ENCODE measurements at places on chromosomes 11 and 22.

DNA sequence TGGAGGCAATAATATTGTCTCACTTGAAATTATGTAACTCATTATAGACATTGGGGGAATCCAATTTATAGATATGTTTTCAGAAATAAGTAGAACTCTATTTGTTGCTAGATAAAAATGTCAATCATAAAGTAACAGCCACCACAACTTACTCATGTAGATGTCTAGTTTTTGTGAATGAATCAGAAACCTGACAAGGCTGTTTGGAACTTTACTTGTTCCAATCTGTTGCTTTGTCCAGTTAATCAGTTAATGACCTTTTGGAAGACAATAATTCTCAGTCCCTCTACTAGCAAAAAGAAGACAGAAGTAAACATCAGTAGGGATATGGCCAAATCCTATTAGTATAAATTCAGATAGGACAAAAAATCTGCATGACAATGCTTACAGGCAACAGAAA is 1143.3 kb downstream of the LRRC4C start:
- DNase-seq, result no peak

DNA sequence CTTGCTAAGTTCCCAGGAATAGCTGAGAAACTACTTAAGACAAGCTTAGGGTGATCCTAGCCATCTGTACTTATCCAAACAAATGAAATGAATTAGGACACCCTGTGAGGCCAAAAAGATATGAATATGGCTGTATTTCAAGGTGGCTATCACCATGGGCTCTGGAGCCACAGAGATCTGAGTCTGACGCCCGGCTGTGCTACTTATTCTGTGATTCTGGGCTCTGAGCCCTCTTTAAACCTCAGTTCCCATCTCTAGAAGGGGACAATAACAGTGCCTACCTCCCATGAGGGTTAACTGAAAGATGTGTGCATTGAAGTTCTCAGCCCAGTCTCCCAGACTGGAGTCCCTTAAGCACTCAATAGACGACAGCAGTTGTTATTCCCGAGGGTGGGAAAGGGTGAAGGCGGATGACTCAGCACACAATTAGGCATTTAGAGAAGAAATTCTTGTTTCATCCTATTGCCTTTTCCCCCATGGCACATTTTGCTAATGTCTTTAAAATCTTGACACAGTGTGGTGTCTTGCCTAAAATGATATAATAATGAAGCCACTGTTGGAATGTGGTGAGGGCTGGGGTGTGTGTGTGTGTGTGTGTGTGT is 132.5 kb downstream of the ADAMTS15 start:
- no peak for DNase-seq

- DNase-seq, result no peak
Observed at GRCh38 chr11:95241681-95242081, 10.7 kb upstream of the SESN3 start.

- DNase-seq, result no peak
Observed at GRCh38 chr22:37967637-37968451, 14.3 kb downstream of the POLR2F start.

- no peak for DNase-seq
Observed at GRCh38 chr11:77467993-77468392, 5.9 kb downstream of the PAK1 start.

DNA sequence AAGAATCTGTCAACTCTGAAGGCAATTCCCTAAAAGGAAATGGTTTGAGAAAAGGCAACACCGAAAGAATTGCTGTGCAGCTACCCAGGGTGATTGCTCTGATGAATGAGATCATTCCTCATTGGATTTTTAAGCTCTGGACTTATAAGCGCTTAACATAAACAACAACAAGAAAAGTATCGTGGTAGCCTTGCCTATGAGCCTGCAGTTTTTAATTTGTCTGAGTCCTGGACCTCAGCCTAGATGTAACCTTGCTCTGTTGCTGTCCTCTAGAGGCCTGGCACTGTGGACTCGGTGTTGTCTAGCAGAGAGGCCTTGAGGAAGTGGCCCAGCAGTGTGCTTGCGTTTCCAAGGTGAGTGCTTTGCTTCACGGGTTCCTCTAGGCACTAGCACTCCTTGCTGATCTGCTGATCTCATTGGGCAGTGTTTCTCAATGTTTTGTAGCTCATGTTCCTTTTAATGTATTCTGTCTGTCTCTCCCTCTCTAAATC is 20.4 kb downstream of the CCDC81 start:
- DNase-seq, result no peak

- no peak for DNase-seq
Observed at GRCh38 chr11:128473636-128474035, 113.7 kb downstream of the ETS1 start.

DNA sequence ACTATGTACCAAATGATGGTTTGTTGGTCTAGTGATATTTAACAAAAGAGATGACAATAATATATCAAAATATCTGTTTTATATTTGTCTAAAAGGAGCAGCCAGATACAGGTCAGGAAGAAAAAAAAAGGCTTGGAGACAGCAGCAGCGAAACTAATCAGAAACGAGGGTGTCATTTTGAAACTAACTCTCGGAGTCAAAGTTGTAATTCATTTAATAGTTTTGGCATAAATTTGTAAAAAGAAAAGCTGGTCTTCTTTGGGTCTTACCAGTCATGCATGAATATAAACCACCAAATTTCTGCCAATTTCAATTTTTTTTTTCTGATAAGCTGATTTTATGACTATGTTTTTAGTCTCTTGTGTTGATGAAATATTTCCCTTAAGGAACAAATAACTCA is 25.5 kb downstream of the NPAT start:
- DNase-seq, result peak; percentile 55

GRCh38 chr11:83031127-83031526 is 40.6 kb downstream of the RAB30 start:
- no peak for DNase-seq

DNA sequence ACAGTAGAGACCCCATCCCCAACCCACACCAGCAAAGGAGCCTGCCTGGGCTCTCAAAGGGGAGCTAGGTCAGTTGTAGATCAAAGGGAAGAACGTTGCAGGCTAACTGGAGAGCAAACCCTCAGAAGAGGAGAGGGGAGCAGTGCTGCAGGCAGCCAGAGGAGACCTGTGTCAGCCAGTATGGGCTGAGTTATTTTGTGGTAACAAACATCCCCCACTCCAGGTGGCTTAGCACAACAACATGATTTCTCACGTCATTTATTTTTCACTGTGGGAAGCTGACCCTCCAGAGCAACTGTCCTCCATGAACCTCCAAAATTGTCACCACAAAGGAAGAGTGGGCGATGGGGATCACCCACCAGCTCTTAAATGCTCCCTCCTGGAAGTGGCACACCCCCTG is 19.8 kb upstream of the SHANK2 start:
- DNase-seq, result no peak

- no peak for DNase-seq
Observed at GRCh38 chr11:46421257-46421880, 29.8 kb upstream of the CHRM4 start.

DNA sequence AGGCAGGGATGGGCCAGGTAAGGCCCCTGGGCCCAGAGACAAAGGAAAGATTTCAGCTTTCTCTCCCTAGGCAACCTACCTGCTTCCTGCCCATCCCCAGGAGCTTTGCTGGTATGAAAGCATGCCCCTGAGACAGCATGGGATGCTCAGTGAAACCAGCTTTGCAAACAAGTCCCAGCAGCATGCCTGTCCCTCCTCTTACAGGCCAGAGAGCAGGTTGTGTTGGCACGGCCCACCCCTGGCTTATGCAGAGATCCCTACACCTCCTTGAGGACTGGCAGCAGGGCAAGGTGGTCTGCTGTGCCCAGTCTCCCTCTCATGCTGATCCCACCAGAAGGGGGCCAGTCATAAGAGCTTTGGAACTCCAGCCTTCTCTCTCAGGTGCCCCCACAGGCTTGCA is 3.1 kb downstream of the SCN4B start:
- no peak for DNase-seq

DNA sequence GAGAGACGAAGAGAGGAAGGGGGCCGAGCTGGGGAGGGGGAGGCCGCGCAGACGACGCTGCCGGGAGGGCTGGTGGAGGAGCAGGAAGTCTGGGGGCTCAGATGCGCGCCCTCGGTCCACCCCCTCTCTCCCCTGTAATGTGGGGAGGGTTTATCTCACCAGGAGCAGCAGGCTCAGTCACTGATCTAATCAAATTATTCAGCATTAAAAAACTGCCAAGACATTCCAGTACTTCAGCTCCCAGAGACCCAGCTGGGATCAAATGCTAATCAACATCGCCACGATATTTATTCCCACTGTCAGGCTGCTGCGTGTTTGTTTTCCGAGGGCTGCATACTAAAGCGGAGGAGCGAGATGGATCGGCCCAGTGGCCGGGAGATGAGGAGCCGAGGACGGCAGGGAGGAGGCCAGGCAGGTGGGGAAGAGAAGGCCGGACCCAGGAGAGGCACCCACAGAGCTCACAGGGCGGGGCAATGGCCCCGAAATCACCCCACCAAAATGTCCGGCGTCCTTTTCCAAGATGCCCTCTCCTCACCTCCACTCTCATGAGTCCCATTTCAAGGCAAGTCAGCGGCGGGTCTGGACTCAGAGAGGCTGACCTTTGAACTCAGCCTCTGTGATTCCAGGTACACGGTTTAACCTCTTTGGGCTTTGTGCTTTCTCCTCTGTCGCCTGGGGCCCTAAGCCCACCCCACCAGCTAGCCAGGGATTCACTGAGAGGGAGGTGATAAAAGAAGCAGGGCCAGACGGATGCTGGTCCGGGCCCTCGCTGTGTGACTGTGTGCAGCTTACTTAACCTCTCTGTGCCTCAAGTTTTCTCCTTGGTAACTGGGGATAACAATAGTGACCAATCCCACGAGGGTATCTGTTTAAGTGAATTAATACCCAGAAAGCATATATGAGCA is 502.1 kb downstream of the MN1 start:
- DNase-seq, result no peak

DNA sequence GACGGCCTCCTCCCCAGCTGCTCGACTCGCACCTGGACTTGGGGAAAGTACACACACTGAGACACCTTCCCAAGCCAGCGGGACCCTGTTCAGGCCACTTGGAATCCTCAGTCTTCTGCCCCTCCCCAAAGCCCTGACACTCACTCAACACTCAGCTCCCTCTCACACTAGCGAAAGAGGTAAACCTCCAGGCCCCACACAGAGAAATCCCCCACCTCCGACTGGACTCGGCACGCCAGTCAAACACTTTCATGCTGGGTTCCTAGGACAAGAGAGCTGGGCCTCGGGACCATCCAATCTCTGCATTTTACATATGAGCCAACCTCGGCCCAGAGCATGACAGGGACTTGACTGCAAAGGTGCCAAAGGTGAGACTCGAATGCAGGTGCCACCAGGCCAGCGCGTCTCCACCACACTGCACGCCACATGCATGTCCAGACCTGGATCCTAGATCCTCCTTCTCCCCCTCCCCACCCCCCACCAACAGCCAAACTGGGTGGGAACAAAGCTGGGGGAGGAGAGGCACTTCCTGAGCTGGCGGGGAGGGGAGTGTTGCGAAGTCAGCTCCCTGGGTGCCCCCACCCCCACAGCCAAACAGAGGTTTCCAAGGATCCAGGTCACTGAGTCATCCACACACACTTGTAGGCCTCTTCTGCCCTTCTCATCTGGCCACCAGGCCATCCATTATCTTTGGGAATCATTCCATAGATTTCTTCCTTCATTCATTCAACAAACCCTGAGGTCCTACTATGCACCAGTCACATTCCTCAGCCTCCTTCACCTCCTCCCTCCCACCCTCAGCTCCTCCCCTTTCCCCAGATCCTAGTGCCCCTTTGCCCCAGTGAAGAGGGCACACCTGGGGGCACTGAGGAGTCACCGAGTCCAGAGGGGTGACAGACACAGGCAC is 10.7 kb upstream of the CD5 start:
- DNase-seq, result no peak

GRCh38 chr22:42907404-42908373 is 50.6 kb upstream of the ARFGAP3 start:
- no peak for DNase-seq

- DNase-seq, result no peak
Observed at GRCh38 chr11:111447112-111447471, 65.1 kb downstream of the BTG4 start.

DNA sequence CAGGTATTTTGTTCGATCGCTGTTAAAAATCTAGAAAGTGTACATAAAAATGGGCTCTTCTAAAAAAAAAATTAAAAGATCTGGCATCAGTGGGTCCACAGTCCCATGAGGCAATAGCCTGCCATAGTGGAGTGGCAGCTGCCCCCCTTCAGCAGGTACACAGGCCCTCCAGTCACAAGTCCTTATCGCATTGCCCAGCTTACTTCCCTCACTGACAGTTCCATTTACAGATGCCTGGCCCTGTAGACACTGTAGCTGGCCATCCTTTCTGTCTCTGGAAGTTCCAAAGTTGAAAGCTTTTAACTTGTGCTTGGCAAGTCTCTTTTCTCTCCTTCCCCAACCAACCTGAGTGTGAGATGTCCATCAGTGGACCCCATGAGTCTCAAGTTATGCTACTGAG is 11.4 kb downstream of the ZNRF3 start:
- no peak for DNase-seq

GRCh38 chr11:69382131-69383128 is 88.5 kb downstream of the MYEOV start:
- no peak for DNase-seq

GRCh38 chr11:125128450-125128849 is 17.0 kb upstream of the TMEM218 start:
- DNase-seq, result no peak

DNA sequence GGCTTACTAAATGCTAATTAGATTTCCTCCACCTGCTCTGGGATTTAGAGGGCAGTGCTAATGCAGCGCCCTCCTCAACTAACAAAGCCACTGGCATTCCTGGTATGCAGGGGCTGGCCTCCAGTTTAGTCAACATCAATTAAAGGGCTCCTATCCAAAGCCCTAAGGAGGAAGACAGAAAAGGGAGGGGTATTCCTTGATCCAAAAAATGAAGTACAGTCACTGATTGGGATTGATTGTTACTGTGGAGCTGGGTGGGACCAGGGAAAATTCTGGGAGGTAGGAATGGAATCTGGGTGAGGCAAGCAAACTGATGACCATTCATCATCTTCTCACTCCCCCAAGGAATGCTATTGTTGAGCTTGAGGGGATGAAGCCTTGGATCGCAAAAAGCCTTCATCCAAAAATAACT is 52.2 kb downstream of the GAB2 start:
- no peak for DNase-seq

GRCh38 chr11:58867556-58867955 is 23.1 kb upstream of the GLYATL2 start:
- no peak for DNase-seq

GRCh38 chr11:63687845-63688244 is 6.5 kb downstream of the RTN3 start:
- no peak for DNase-seq

GRCh38 chr22:28025333-28025732 is 106.3 kb upstream of the PITPNB start:
- DNase-seq, result no peak

DNA sequence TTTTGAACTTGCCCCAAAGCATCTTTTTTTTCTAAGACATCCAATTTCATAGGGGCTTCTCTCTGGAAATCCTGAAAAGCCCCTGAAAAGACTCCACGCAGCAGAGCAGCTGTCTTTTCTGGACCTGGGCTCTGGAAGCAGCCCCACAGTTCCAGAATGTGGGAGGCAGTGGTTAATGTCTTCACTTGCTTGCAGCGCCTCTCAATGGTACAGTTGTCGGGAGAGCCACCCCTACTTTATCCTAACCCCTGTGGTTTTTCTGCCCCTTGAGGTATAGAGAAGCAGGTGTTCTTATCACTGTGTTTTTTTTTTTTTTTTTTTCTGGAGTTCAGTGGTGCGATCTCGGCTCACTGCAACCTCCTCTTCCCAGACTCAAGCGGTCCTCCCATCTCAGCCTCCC is 83.4 kb upstream of the SORL1-AS1 start:
- DNase-seq, result no peak

- DNase-seq, result peak; percentile 96
Observed at GRCh38 chr22:39528681-39529486, 3.7 kb downstream of the RPS19BP1 start.

- DNase-seq, result no peak
Observed at GRCh38 chr11:88827018-88827676, 238.6 kb downstream of the GRM5 start.
